Metanephros (tissue), 2 donors: ENCODE measurements at places on chromosomes 4 and X. TPM values are rescaled to one million over a fixed set of nuclear protein-coding genes. Genes with fewer than 3 reads are reported as not detected.

Gene TIGD4
- 2.2 TPM for total RNA-seq

Gene PCYT1B
- 0.93 TPM for total RNA-seq

Gene UGT2B17
- not detected for total RNA-seq

Gene CCKAR
- total RNA-seq: 0.12 TPM

Gene CSN2
- total RNA-seq: not detected

Gene CENPVL2
- total RNA-seq: 0.18 TPM

Gene CLDN22
- total RNA-seq: not detected

Gene CLNK
- 0.93 TPM for total RNA-seq

Gene SHROOM4
- 21.8 TPM for total RNA-seq

Gene KIT
- 15.1 TPM for total RNA-seq

Gene POU4F2
- not detected for total RNA-seq

Gene KIF4A
- total RNA-seq: 7.6 TPM

Gene NR0B1
- 0.53 TPM for total RNA-seq

Gene SLITRK4
- 12.3 TPM for total RNA-seq

Gene CXorf49
- not detected for total RNA-seq

Gene TMPRSS11B
- total RNA-seq: not detected

Gene RAB40AL
- 1.2 TPM for total RNA-seq

Gene TSR2
- total RNA-seq: 19.2 TPM

Gene NEXMIF
- 4.1 TPM for total RNA-seq

Gene TREX2
- 1.6 TPM for total RNA-seq

Gene VCX2
- not detected for total RNA-seq

Gene BST1
- 10.2 TPM for total RNA-seq

Gene TMPRSS11D
- total RNA-seq: not detected

Gene LRRC66
- 0.82 TPM for total RNA-seq

Gene NRK
- total RNA-seq: 39.6 TPM

Gene OPHN1
- total RNA-seq: 20.4 TPM

Gene TENT5D
- total RNA-seq: not detected

Gene FAM53A
- total RNA-seq: 3.7 TPM

Gene RPA4
- total RNA-seq: 2.4 TPM

Gene TMEM131L
- 79.5 TPM for total RNA-seq

Gene ASB12
- total RNA-seq: 5.5 TPM

Gene RBM46
- total RNA-seq: not detected

Gene CXCL8
- 6.0 TPM for total RNA-seq

Gene LNX1
- total RNA-seq: 19.3 TPM

Gene KDR
- total RNA-seq: 67.2 TPM

Gene AMER1
- 7.9 TPM for total RNA-seq

Gene PNMA6F
- not detected for total RNA-seq

Gene USP17L15
- not detected for total RNA-seq

Gene NALF2
- total RNA-seq: 0.23 TPM

Gene IL3RA
- total RNA-seq: 6.2 TPM

Gene HGFAC
- total RNA-seq: 1.3 TPM

Gene PCSK1N
- total RNA-seq: 38.5 TPM

Gene EGF
- total RNA-seq: 9.3 TPM
